ENCODE measurements at places on chromosomes 6 and 20.
A peak's percentile ranks its signal among the peaks of the same experiment; 100 is the strongest.

DNA sequence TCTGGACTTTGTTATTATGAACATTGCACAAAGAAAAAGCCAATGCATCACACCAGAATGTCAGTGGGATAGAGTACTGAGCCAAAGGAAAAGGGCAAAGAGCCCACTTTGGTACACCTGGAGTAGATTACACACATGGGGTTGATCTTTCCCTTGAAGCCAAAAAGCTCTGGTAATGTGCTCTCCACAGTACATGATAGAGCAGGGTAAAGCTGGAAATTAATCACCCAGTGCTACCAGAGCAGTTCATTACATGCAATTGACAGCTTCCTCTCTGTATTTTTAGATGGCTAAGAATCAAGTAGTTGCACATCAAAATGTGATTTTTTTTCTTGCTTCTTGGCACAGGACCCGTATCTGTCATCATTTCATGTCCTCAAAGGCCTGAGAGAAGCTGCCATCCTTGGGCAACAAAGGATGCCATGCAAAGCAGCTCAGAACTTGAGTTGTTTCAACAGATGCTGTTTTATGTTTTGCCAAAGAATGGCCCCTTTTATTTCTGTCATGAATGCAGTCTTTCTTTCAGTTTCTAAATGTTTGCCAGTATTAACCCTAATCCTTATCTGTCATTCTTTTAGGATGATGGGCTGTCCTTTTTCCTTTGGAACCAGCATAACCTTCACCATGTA is 88.1 kb downstream of the HDGFL1 start:
- DNase-seq, result no peak

DNA sequence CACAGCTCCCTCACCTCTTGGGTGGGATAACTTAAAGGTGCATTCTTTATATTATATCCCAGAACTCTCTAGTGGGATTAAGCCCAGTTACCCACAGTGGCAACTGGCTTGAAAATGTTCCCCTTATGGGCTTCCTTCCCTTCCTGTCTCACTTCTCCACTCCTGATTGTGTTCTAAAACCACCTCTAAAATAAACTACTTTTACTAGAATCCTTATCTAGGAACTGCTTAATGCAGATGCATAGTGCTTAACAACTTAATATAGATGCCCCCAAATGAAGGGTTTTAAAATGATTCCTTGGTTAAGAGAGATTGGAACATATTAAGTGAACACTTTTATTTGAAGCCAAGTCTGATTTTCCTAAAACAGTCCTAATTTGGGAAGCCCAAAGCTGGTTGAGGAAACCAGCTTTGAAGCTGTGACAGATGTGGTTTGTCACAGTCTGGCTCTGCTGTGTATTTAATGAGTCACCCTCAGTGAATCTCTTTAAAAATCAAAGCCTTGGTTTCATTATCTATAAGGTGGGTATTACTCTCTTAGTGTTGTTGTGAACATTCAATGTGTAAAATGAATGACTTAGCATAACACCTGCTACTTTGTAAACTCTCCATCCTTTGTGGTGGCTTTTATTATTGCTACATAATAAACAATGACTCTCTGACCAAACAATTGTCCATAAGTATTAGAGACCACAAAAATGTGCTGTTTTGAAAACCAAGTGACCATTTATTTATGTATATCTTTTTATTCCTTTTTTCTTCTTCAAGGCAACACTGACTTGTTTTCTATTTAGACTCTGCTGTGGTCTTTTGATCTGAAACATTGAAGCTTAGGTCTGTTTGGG is 24.4 kb downstream of the PLCB1 start:
- no peak for DNase-seq

DNA sequence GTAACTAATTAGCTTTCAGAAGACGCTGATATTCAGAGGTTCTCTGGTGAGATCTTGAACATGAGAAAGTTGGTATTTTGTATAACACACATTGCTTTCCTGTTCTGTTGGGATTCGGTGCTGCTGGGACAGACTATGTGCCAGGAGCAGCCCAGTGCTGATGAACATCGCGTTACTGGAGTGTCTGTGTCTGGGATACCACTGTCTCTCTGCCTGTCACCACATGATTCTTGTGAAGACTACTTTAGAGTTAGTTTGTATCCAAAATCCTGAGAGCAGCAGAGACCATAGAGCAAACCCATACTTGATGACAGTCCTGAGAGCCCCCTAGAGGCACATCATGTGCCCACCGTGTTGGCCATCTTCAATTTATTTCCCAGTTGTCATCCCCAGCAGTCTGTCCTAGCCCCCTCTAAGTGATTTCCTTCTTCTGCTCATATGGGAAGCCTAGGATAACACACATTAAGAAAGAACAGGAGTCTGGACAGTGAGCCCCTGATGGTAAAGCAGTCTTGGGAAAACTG is 41.8 kb upstream of the TINAG start:
- no peak for DNase-seq

DNA sequence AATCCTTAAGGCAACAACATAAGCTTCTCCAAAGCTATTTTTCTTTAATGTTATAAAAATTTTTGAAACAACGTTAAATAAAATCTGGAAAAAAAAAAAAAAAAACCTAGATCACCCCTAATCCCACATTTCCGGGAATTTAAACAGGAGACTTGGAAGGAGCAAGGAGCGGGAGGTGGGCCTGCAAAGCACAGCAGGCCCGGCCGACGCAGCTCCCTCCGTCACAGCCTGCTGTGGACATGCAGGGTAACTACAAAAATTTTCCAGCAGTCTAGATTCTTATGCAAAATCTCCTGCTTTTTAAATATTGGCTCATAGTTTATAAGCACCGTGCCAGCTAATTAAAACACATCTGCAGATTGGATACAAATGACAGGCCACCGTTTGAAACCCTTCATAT is 23.5 kb downstream of the FOXF2 start:
- no peak for DNase-seq

- no peak for DNase-seq
Measured at GRCh38 chr6:51265426-51265825, 446.8 kb downstream of the TFAP2B start.

DNA sequence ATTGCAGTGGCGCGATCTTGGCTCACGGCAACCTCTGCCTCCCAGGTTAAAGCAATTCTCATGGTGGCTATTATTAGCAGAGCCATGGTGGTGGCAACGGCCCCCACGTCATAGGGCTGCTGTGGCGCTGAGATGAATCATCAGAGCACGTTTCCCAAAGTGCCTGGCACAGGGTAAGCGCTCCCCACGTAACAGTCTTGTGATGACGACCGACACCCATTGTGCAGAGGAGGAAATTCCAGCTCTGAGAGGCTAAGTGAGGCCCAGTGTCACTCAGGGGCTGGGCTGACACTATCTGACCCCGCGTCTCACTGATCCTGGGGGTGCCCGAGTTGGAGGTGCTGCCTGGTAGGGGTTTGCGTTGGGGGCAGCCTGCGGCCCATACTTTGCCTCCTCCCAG is 16.2 kb downstream of the SUN5 start:
- DNase-seq, result no peak

- no peak for DNase-seq
Measured at GRCh38 chr6:42907336-42907735, 8.5 kb upstream of the PTCRA start.

GRCh38 chr6:14903176-14904038 is 342.5 kb upstream of the JARID2 start:
- DNase-seq, result no peak

- no peak for DNase-seq
Measured at GRCh38 chr6:125544819-125545218, 204.6 kb upstream of the HEY2 start.

DNA sequence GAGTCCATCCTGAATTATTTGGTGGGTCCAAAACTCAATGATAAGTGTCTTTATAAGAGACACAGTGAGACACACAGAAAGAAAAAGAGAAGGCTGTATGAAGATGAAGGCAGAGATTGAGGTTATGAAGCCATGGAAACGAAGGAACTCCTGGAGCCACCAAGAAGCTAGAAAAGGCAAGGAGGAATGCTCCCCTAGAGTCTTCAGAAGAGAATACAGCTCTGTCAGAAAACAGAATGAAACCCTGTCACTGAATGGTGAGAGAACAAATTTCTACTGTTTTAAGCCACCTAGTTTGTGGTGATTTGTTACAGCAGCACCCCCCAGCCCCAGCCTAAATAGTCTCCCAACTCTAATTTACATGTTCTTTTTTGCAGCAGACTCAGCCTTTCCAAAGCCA is 635.1 kb downstream of the EPHA7 start:
- no peak for DNase-seq

DNA sequence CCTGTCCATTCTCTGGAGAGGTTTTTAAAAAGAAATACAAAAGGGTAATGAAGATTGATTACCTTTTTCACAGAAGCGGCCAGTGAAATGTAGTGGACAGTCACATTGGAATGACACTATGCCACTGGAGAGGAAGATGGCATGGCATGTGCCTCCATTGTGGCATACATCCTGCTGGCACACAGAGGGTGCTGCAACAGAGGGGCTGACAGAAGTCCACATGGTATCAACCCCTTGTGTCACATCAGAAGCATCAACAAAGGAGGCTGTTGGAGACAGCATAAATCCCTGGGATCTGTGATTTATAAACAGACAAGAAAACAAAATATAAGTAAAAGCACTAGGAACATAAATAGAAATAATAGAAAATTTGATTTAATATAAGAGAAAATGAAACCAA is 594.9 kb downstream of the PHF3 start:
- no peak for DNase-seq

GRCh38 chr6:164439331-164439730 is 870.1 kb downstream of the C6orf118 start:
- no peak for DNase-seq

DNA sequence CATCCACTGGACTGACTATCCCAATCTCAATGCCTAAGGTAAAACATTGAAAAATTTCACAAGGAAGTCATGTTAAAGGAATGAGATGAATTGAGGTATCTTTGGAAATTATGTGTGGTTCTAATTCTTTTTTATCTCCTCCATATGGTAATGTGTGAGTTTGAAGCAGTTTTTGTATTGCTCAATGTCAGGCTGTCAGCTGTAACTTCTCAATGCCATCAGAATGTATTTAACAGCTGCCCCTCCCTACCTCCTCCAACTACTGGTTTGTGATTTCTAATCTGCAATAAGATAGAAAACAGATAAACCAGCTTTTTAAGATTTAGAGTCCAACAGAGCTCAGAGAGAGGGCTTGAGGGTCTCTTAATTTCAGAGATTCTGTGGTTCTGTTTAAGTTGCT is 1005.8 kb upstream of the ADGRB3 start:
- DNase-seq, result no peak

GRCh38 chr6:89840538-89840937 is 10.9 kb downstream of the CASP8AP2 start:
- DNase-seq, result no peak

- DNase-seq, result no peak
Measured at GRCh38 chr6:50655848-50656453, 57.4 kb upstream of the TFAP2D start.

GRCh38 chr20:49747707-49748524 is 34.2 kb upstream of the B4GALT5 start:
- peak; percentile 82 for DNase-seq

DNA sequence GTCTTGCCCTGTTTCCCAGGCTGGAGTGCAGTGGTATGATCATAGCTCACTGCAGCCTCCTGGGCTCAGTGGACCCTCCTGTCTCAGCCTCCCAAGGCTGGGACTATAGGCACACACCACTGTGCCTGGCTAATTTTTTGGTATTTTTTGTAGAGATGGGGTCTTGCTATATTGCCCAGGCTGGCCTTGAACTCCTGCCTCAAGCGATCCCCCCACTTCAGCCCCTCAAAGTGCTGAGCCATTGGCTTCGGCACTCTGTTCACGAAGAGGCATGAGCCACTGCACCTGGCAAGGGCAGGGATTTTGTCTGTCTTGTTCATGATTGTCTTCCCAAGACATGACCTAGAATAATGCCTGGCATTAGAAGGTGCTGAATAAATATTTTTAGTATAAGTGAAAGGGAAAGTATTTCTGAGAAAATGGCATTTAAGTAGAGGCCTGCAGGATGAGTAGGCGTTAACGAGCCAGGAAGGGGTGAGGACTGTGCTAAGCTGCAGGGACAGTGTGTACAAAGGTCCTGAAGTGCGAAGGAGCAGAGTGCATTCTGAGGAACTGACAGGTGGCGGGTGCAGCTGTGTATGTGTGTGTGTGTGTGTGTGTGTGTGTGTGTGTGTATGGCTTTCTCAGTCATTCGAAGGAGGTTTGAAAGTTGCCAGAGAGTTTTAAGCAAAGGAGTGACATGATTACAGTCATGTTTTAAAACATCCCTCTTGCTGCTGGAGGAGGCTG is 43.0 kb downstream of the VEGFA start:
- DNase-seq, result no peak

GRCh38 chr6:143806282-143807102 is 36.6 kb upstream of the LTV1 start:
- DNase-seq, result no peak

- DNase-seq, result no peak
Measured at GRCh38 chr6:78526432-78526831, 340.9 kb upstream of the IRAK1BP1 start.

DNA sequence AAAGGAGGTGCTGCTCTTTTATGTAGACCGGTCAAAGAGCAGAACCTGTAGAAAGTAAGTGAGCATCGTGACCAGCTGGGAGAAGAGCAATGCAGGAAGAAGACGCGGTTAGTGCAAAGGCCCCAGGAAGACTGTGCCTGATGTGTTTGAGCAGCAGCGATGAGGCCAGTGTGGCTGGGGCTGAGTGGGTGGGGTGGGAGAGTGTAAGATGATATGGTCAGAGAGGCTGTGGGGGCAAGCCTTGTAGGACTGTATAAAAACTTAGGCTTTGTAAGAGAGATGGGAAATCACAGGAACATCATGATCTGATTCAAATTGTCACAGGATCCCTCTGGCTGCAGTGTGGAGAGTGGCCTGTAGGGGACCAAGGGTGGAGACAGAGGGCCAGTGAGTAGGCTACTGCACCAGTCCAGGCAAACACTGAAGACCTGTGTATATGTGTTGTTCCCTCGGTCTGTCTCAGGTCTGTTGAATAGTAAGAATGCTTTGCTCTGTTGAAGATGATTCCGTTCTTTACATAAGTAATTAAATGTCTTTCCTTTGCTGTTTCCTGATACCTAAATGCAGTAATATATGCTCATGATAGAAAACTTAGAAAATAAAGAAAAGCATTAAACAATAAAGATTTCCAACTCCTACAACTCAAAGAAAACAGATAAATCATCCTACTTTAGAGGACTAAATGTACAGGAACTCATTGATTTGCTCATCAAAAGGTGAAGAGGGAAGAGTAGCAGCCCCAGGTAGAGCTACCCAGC is 23.6 kb upstream of the WFDC2 start:
- no peak for DNase-seq

Measured in right forelimb (tissue), 1 donor.